ENCODE measurements at places on chromosomes 3 and 15. TPM values are rescaled to one million over a fixed set of nuclear protein-coding genes. Genes with fewer than 3 reads are reported as not detected.

The GOLGA8Q gene
- total RNA-seq: 1.8 TPM

The IL17RE gene
- total RNA-seq: 11.0 TPM

The SLC27A2 gene
- 1.0 TPM for total RNA-seq

The CHRNA7 gene
- total RNA-seq: 0.16 TPM

The GP5 gene
- not detected for total RNA-seq

The ATP13A5 gene
- not detected for total RNA-seq

The OR5AC2 gene
- not detected for total RNA-seq

The AADAC gene
- total RNA-seq: not detected

The TEX55 gene
- not detected for total RNA-seq

The FRMD4B gene
- 34.9 TPM for total RNA-seq

The SERINC4 gene
- total RNA-seq: not detected

The CNTN4 gene
- total RNA-seq: 4.8 TPM

The CNTN6 gene
- 0.17 TPM for total RNA-seq

The CD200 gene
- 9.0 TPM for total RNA-seq

The OXTR gene
- 0.34 TPM for total RNA-seq

The CCDC39 gene
- total RNA-seq: 0.22 TPM

The ATP2B2 gene
- total RNA-seq: not detected

The CCDC33 gene
- total RNA-seq: not detected

The IL12A gene
- not detected for total RNA-seq

The AGBL1 gene
- total RNA-seq: not detected

The MOBP gene
- not detected for total RNA-seq

The SLC6A6 gene
- total RNA-seq: 20.5 TPM

The GOLGA6D gene
- not detected for total RNA-seq

The EFHB gene
- 1.7 TPM for total RNA-seq

The PLA2G4B gene
- 2.0 TPM for total RNA-seq

The CRTAP gene
- 234 TPM for total RNA-seq

The THRB gene
- 35.0 TPM for total RNA-seq

The SLC12A1 gene
- not detected for total RNA-seq

The GXYLT2 gene
- total RNA-seq: 1.5 TPM

The PPARG gene
- total RNA-seq: 223 TPM

The C3orf20 gene
- total RNA-seq: 0.16 TPM

The CPNE9 gene
- not detected for total RNA-seq

The TEX9 gene
- 4.6 TPM for total RNA-seq

The SYNPR gene
- not detected for total RNA-seq

The LRRN1 gene
- total RNA-seq: not detected

The XCR1 gene
- not detected for total RNA-seq

The DPPA2 gene
- not detected for total RNA-seq

The SAMMSON gene
- total RNA-seq: 0.88 TPM

The ATG7 gene
- 55.0 TPM for total RNA-seq

The NR1D2 gene
- total RNA-seq: 40.3 TPM

The TM4SF4 gene
- not detected for total RNA-seq

The HRH1 gene
- total RNA-seq: 3.2 TPM

The HRG gene
- not detected for total RNA-seq

The SPTSSB gene
- not detected for total RNA-seq

The ERICH6 gene
- total RNA-seq: not detected

The UACA gene
- 129 TPM for total RNA-seq

The OR5H14 gene
- not detected for total RNA-seq

The FGF7 gene
- total RNA-seq: 109 TPM

The OR5K2 gene
- total RNA-seq: not detected

The CEMIP gene
- total RNA-seq: not detected

The PTH1R gene
- total RNA-seq: 67.8 TPM

The WDR93 gene
- total RNA-seq: 0.57 TPM

The PLSCR5 gene
- not detected for total RNA-seq

The PARP15 gene
- total RNA-seq: 4.9 TPM

The PP2D1 gene
- not detected for total RNA-seq

The SMCO1 gene
- not detected for total RNA-seq

Data from subcutaneous adipose tissue (tissue), 4 donors.